ENCODE measurements at places on chromosomes 11 and 22.

DNA sequence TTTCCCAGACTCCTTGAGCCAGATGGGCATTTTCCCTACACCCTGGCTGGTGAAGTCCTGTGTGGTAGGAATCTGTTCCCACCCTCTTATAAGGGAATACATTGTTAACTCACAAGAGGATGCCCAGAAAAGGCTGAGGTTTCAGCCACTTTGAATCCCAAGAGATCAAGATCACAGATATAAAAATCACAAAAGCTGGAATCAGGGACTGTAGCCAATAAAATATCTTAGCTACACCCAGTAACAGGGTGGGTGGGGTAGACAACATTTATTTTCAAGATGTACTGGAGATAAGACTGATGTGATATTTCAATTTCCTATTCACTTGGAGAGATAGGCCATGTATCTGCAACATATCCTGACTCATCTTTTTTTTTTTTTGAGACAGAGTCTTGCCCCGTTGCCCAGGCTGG, 50.3 kb downstream of the COPB1 start:
- H3K27ac ChIP-seq: no peak overlapping the region
- H3K27me3 ChIP-seq: no peaks in the 10 kb centered on the region
- H3K4me3 ChIP-seq: no peak overlapping the region
- DNase-seq: no peak
- H3K36me3 ChIP-seq: no peaks in the 10 kb centered on the region

GRCh38 chr11:76395296-76395695, 14.2 kb downstream of the GVQW3 start:
- H3K4me1 ChIP-seq: no peaks in the 10 kb centered on the region
- no peaks in the 10 kb centered on the region for H3K27me3 ChIP-seq
- H3K36me3 ChIP-seq: no peaks in the 10 kb centered on the region
- no peak overlapping the region for H3K27ac ChIP-seq

DNA sequence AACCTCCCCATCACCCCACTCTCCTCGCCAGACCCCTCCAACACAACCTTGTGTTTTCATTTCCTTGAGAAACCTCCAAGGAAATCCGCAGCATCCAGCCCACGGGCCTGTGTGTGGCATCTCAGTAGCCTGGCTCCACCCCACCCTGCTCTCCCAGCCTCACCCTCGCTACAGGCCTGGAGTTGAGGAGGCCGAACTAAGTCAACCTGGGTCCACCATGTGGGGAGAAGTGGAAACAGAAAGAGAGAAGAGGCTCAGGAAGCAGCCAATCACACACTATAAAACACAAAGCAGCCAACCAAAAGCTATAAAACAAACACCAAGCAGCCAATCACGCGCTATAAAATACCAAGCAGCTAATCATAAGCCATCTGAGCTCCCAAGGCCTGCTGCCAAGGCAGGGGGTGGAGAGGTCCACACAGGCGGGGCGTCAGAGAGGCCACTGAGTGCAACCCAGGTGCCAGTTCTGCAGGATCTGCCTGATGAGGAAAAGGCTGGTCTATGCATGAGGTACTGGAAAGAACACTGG, 72.0 kb downstream of the MICAL3 start:
- no peaks in the 10 kb centered on the region for H3K36me3 ChIP-seq
- H3K27ac ChIP-seq: no peak overlapping the region
- H3K4me1 ChIP-seq: no peaks in the 10 kb centered on the region
- no peak for DNase-seq
- H3K27me3 ChIP-seq: no peaks in the 10 kb centered on the region
- H3K4me3 ChIP-seq: no peak overlapping the region

DNA sequence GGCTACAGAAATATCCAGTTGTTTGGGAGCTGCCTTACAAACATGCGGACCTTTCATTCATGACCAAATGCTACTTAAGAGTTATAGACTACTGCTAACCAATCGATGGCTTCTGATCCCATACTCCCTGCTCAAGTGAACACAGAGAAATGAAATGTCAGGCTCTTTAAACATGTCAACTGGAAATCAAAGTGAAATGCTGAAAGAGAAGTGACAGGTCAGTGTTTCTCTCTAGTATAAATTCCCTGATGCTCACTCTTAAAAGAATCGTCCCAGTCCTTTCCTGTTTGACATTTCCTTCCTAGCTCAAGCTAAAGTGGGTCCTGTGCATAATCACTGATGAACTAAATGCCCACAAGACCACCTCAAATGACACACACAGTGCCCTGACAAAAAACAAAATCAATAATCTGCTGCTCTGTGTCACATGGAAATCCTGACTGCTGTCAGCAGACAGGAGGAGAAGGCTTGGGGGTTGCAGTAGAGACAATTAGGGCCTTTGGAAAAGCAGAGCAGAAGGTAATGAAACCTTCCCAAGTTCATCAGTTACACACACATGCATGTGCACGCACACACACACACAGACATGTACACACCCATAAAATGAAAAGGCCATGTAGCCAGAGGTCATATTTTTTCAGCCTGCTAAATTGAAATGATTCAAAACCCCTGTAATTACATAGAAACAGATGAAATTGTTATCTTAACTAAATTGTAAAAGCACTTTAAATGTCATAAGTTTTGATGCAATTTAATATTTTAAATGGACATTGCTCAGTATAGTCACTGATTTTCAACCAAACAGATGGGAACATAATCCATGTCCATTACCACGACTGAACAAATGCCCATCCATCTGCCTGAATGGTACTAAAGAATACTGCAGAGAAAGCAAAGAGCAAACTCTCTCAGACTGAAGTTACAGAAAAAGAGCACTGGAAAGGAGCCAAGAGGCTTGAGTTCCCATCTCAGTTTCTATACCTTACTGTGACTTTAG, 330.7 kb downstream of the TTC28 start:
- H3K36me3 ChIP-seq: no peaks in the 10 kb centered on the region
- H3K4me3 ChIP-seq: no peak overlapping the region
- H3K4me1 ChIP-seq: no peaks in the 10 kb centered on the region
- peaks cover 79% of the 10 kb centered on the region for H3K27me3 ChIP-seq
- H3K27ac ChIP-seq: no peak overlapping the region
